Naive thymus-derived CD8-positive, alpha-beta T cell (primary cell): ENCODE measurements at places on chromosomes 1 and 21.

DNA sequence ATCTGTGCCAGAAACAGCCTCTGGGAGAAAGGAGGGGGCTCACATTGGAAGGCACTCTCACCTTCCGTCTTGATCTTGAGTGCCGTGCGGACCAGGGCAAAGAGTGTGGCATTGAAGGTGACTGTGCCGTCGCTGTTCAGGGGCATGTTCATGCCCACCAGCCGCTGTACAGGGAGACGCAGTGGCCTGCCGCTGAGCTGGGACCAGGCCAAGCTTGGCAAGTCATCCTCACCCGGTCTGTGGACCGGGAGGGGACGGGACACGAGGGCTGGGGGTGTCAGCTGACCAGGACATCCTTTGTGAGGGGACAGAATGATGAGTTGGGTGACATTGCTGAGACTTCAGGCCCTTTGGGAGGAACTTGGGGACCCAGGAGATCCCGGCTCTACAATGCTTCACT, 25.0 kb upstream of the KIF21B start:
- no peak for DNase-seq

DNA sequence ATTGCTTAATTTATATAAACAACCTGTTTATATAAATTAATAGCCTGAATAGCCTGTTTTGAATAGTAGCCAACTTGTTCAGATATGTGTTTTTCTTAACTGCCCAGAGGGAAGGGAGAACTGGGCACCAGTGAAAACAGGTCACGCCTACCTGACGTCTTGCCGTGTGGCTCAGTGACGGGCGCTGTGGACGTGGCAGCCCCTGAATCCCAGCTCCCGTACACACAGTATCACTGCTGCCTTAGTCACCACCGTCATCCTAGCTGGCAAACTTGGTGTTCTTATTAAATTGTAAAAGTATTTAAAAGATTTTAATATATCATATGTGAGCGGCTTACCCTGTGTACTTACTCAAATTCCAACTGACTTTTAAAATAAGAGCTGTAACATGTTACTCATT, 35.4 kb upstream of the TRAPPC10 start:
- DNase-seq = no peak

DNA sequence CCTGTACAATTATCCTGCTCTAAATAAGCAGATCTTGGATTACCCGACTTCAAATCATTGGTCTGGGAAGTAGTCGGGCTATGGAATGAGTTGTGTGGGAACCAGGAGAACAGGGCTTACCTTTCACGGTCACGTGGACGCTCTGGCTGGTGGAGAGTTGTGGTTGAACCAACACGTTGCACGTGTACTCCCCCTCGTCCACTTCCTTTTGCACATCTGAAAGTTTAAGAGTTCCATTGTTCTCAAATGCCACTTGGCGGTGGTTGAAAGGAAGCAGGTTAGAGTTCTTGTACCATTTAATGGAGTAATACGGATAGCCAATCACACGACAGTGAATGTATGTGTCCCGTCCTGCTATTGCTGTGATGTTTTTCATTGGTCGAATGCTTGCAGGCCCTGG, 470.7 kb downstream of the PCP4 start:
- no peak for DNase-seq

GRCh38 chr1:77056525-77056924, 162.7 kb downstream of the PIGK start:
- no peak for DNase-seq

DNA sequence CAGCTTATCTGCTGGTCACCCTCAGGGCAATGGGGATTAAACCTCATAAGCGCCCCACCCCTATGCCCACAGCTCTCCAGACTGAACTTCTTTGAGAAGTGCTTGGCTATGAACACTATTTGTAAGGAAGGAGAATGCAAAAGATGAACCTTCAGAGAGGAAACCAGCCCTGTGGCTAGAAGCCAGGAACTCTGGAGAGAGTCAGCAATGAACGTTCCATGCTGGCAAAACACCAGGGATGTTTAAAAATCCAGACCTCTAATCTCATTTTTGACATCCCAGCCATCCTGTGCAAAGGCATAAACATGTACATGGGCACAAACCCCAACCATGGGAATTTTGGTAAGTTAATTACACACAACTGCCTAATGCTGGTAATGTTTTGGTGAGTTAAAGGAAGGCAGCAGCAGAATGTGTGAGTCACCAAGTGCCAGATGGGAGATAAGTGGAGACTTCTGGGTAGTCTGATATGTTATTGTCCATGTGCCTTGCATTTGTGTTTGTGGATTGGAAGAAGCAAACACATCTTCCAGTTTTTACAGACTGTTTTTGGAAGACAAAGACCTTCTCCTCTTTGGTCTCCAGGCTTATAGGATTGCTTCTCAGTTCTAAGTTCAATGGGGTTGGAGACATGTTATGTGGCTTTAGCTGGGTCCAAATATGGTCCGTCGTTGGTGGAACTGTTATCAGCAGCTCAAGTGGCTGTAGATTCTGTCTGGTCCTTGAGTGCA, 174.1 kb upstream of the ETV3 start:
- no peak for DNase-seq

- no peak for DNase-seq
Measured at GRCh38 chr1:201309416-201309815, 26.1 kb downstream of the PKP1 start.
